Naive B cell (primary cell): ENCODE measurements at places on chromosomes 7 and 10. TPM values are rescaled to one million over a fixed set of nuclear protein-coding genes. Genes with fewer than 3 reads are reported as not detected.

DNA sequence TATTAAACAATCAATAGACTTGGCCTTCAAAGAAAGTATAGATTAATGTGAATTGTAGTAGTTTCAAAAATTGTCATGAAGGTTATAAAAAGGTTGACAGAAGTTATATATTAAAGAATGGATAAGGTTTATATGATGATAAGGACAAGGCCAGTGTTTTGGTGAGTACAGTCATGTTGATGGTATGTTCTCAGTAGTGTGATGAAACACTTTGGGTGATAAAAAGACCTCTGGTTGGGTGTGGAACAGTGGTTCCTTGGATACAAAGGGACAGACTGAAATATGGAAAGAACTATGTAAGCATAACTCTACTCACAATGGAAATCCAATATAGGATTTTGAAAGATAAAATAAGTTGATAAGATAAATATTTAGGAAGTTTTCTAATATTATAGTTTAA lies 866.3 kb downstream of the ANKRD7 start:
- no peak for DNase-seq
- no peaks in the 10 kb centered on the region for H3K27me3 ChIP-seq
- no peak overlapping the region for H3K27ac ChIP-seq

GRCh38 chr10:116753759-116754158 lies 11.4 kb upstream of the HSPA12A start:
- H3K4me3 ChIP-seq = no peak overlapping the region
- no peak for DNase-seq
- no peaks in the 10 kb centered on the region for H3K4me1 ChIP-seq
- H3K36me3 ChIP-seq = no peaks in the 10 kb centered on the region

DNA sequence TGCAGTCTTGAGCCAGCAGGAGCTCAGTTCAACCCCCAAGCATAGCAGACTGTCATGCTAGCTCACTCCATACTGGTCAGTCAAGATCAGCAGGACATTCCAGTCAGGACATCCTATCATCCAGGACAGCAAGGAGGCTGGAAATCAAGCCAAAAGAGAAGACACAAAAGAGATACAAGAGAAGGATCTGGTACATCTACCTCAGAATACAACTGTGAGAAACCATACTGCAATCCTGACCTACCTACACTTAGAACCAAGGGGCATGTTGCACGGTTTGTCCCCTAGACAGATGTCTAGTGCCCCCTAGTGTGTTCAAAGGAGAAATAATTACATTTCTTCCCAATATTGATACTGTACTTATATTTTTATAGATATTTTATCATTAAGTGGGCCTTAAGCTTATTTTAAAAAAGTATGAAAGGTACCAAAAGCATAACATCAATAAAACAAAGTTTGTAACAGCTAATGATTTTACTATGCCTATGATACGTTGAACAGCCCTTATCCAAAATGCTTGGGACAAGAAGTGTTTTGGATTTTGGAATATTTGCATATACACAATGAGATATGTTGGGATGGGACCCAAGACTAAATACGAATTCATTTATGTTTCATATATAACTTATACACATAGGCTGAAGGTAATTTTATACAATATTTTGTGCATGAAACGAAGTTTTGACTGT lies 26.7 kb downstream of the ERCC6 start:
- H3K4me1 ChIP-seq = peaks cover 12% of the 10 kb centered on the region
- H3K27ac ChIP-seq = no peak overlapping the region
- peak; percentile 11 for DNase-seq
- H3K4me3 ChIP-seq = no peak overlapping the region
- no peaks in the 10 kb centered on the region for H3K27me3 ChIP-seq

- peaks cover 37% of the 10 kb centered on the region for H3K27me3 ChIP-seq
- no peaks in the 10 kb centered on the region for H3K4me1 ChIP-seq
- no peak overlapping the region for H3K27ac ChIP-seq
- no peak for DNase-seq
These were observed 29.9 kb upstream of the ZMIZ1 start for GRCh38 chr10:79038841-79039201.

GRCh38 chr10:670990-671389 lies 18.5 kb downstream of the DIP2C start:
- H3K4me3 ChIP-seq = no peak overlapping the region
- no peaks in the 10 kb centered on the region for H3K36me3 ChIP-seq
- H3K27me3 ChIP-seq = peaks cover 6% of the 10 kb centered on the region
- H3K4me1 ChIP-seq = no peaks in the 10 kb centered on the region

Gene MLXIPL
- polyA plus RNA-seq = not detected

Gene FANK1
- not detected for polyA plus RNA-seq
